ENCODE measurements at places on chromosomes 13 and 19. TPM values are rescaled to one million over a fixed set of nuclear protein-coding genes. Genes with fewer than 3 reads are reported as not detected.
A peak's percentile ranks its signal among the peaks of the same experiment; 100 is the strongest.

- DNase-seq: no peak
Observed at GRCh38 chr19:30003866-30004265, 61.8 kb downstream of the URI1 start.

DNA sequence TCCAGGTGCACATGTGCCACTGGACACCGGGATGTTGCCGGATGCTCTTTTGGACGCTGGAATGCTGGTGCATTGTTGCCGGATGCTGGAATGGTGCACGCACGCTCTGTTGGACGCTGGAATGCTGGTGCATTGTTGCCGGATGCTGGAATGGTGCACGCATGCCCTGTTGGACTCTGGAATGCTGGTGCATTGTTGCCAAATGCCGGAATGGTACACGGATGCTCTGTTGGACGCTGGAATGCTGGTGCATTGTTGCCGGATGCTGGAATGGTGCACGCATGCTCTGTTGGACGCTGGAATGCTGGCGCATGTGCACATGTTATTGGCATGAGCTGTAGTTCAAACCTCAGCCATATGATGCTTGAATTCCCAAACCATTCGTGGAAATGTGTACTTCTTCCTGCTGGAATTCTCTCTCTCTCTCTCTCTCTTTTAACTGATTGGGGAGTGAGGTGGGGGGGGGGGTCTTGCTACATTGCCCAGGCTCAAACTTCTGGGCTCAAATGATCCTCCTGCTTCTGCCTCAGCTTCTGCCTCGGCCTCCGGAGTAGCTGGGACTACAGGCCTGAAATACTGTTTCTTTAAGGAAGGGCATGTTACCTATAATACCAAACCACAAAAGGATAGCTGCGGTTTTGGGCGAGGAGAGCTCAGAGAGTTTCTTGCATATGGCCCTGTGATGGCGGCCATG, 1.2 kb upstream of the MCF2L start:
- no peak for DNase-seq

GRCh38 chr13:21733475-21734263, 62.8 kb downstream of the FGF9 start:
- no peak for DNase-seq

DNA sequence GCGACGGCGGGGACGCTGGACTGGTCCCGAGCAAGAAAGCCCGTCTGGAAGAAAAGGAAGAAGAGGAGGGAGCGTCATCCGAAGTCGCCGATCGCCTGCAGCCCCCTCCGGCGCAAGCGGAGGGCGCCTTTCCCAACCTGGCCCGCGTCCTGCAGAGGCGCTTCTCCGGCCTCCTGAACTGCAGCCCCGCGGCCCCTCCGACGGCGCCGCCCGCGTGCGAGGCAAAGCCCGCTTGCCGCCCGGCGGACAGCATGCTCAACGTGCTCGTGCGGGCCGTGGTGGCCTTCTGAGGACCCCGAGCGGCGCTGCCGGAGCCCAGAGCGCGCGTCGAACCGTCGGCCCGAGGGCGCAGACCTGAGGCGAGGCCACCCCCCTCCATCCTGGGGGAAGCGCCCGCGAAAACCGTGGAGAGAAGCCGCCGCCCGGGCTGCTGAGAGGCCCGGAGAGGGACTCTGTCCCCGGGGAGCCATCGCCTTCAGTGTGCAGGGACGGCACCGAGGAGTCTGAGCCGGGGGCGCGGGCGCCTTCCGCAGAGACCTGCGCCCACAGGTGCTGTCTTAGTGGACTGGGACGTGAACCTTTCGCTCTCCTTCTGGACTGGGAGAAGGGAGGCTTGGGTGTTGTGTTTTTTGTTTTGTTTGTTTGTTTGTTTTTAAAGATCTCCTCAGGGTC, 3.5 kb downstream of the IER2 start:
- no peak for DNase-seq

GRCh38 chr19:54653181-54653809, 9.5 kb upstream of the LILRB4 start:
- peak; percentile 41 for DNase-seq

The MEIOSIN gene
- 0.06 TPM for polyA plus RNA-seq

- no peak for DNase-seq
Observed at GRCh38 chr13:46565808-46566750, 13.1 kb downstream of the LRCH1 start.

The FCGBP gene
- 0.07 TPM for polyA plus RNA-seq

The SLC1A6 gene
- polyA plus RNA-seq: not detected

DNA sequence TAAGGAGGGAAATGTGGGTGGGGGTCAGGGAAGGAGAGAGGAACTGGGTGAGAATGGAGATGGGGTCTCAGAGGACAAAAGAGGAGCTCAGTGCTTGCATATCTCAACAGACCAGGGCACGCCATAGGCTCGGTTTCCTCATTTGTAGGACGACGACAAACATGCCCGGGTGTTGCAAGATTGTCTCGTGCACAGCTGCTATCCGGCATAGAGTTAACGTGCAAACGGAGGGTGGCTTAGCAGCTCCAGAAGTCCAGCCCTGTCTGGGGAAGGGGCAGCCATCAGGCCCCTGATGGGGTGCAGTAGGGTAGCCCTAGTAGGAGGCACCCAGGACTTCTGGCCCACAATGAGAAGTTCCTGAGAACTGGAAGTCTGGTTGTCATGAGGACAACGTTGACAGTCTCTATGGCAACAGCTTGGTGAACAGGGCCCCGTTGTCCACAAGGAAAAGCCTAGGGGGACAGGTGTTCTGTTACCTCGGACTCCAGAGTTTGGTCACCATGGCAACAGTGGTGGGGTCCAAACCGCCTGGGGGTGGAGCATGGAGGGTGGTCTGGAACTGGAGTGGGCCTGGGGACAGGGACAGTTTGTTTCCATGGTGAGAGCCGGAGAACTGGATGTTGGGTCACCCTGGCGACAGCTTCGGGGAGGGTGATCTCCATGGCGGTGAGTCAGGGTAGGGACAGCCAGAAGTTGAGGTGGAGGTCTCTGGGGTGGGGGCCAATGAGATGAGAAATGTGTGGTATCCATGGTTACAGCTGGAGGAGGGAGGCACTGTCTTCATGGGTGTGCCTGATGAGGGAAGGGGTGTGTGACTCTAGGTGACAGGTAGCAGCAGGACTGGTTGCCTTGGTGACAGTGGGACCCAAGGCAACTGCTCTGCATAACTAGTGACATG, 16.8 kb downstream of the TM6SF2 start:
- DNase-seq: peak; percentile 52

The CYTH2 gene
- 77.6 TPM for polyA plus RNA-seq

The CYP2A7 gene
- not detected for polyA plus RNA-seq

DNA sequence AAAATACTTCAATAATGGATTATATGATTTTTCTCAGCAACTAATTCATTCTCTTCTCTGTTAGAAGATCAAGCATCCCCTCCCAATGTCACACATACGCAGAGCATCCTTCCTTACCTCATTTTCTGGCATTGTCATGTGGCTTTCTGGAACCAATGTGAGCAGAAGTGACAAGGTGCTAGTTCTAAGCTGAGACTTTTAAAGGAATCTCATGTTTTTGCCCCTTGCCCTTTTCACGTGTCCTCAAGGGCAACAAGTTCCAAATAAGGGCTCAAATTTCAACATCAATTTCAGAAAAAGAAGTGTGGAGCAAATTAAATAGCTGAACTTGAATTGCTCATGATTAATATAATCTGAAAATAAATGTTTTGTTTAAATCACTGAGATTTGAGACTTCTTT, 4.6 kb upstream of the PRR20A start:
- no peak for DNase-seq

Measured in SK-N-SH (cell line).